ENCODE measurements at places on chromosomes 2 and 18. TPM values are rescaled to one million over a fixed set of nuclear protein-coding genes. Genes with fewer than 3 reads are reported as not detected.
A peak's percentile ranks its signal among the peaks of the same experiment; 100 is the strongest.

Gene C2orf66
- total RNA-seq = 0.43 TPM

GRCh38 chr2:74186038-74186437 is 7.4 kb upstream of the MOB1A start:
- no peaks in the 10 kb centered on the region for H3K4me1 ChIP-seq
- H3K4me3 ChIP-seq = no peak overlapping the region
- H3K36me3 ChIP-seq = no peaks in the 10 kb centered on the region
- DNase-seq = no peak
- no peak overlapping the region for H3K27ac ChIP-seq

GRCh38 chr2:216340280-216340631 is 32.0 kb downstream of the MARCHF4 start:
- no peaks in the 10 kb centered on the region for H3K27me3 ChIP-seq
- H3K4me3 ChIP-seq = no peak overlapping the region
- peak overlapping the region; percentile 90 for H3K27ac ChIP-seq
- H3K4me1 ChIP-seq = peaks cover 37% of the 10 kb centered on the region
- H3K36me3 ChIP-seq = no peaks in the 10 kb centered on the region
- no peak for DNase-seq

DNA sequence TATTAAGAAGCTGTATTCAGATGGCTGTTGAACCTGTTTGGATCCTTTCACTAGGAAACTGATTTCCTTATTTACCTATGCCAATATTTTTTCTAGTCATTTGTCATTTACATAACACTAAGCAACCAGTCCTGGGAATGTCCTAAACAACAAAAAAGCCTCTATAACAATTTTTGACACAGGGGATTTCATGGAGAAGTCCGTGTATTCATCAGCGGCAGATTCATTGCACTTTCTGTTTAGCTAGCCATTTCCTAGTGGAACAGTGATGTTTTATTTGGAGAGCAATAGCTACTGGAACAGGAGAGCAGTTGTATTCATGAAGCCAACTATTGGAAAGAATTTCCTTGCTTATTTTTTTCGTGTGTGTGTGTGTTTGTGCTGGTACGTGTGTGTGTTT is 604.3 kb upstream of the POU3F3 start:
- H3K4me1 ChIP-seq = no peaks in the 10 kb centered on the region
- no peaks in the 10 kb centered on the region for H3K36me3 ChIP-seq
- H3K4me3 ChIP-seq = no peak overlapping the region

- no peaks in the 10 kb centered on the region for H3K36me3 ChIP-seq
- H3K4me3 ChIP-seq = no peak overlapping the region
- H3K4me1 ChIP-seq = peaks cover 31% of the 10 kb centered on the region
- H3K27ac ChIP-seq = no peak overlapping the region
- DNase-seq = no peak
Measured at GRCh38 chr2:178275600-178275999, 81.3 kb downstream of the OSBPL6 start.

- peaks cover 15% of the 10 kb centered on the region for H3K27me3 ChIP-seq
- DNase-seq = no peak
Measured at GRCh38 chr2:42105330-42106256, 57.8 kb downstream of the PKDCC start.
